ENCODE measurements at places on chromosomes 7 and 10.

DNA sequence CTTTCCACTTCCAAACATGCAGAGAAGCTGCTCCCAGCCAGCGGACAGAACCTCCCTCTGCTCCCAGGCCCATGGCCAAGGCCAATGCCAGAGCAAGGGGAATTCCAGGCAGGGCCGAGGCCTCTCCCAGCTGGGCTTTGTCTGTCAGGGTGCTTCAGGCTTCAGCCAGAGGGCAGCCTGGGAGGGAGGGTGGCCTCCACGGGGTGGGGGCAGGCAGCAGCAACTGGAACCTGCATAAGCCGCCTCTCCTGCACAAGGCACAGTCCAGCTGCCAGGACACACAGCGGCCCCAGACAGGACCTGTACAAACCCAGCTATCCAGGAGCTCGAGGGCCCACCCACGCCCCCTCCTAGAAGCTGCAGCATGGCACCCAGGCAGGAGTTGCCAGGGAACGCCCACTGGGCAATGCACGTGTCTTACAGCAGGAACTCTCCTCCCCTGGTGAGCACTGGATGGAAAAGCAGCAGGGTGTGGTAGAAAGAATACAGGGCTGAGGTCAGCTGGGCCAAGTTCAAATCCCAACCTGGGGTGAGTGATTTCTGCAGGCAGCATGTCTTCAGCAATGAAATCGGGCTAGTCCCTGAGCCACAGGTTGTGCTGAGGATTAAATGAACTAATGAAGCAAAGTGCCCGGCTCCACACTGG is 7.6 kb downstream of the FAM53B start:
- DNase-seq = no peak

GRCh38 chr7:11466517-11467105 is 365.4 kb downstream of the THSD7A start:
- no peak for DNase-seq

GRCh38 chr7:159118197-159118595 is 26.5 kb downstream of the VIPR2 start:
- no peak for DNase-seq

- DNase-seq = no peak
Measured at GRCh38 chr10:60270426-60270825, 119.2 kb downstream of the ANK3 start.

DNA sequence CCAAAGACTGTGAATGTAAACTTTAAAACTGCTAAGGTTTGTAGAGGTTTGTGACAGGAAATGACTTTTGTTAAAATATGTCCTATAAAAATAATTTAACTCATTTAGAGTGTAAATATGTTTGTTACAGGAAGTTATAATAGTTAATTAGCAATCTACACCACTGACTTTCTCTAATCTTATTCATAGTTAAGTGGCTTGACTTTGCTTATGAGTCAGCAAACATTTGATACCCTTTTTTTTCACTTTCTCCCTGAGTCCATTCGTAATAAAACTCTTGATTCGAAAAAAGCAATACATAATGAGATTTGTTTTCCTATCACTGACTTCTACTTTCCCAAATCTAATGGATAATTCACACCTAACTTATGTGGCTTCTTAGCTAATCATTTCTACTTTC is 317.7 kb upstream of the SEMA3C start:
- no peak for DNase-seq

DNA sequence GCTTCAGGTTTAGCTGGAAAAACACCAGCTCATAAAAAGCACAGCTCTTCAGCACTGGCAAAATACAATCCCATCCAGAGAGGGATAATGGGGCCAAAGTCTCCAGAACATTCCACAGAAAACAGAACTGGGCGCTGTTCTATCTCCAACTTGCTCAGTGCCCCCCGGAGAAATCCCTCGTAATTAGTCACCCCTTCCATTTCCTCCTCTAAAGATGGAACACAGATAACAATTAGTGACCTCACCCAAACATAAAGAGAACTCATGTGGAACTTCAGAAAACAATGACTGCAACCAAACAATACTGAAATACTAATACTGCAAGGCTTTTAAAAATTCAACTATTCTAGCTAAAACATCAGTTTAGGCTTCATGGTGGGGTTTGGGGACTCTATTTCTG is 46.3 kb downstream of the KIAA1549 start:
- DNase-seq = no peak

All from GM12864 (cell line).